ENCODE measurements at places on chromosomes 3 and 15. TPM values are rescaled to one million over a fixed set of nuclear protein-coding genes. Genes with fewer than 3 reads are reported as not detected.
A peak's percentile ranks its signal among the peaks of the same experiment; 100 is the strongest.

The SKOR1 gene
- not detected for total RNA-seq

- peak; percentile 29 for DNase-seq
Measured at GRCh38 chr3:98588065-98588464, 5.3 kb downstream of the CPOX start.

DNA sequence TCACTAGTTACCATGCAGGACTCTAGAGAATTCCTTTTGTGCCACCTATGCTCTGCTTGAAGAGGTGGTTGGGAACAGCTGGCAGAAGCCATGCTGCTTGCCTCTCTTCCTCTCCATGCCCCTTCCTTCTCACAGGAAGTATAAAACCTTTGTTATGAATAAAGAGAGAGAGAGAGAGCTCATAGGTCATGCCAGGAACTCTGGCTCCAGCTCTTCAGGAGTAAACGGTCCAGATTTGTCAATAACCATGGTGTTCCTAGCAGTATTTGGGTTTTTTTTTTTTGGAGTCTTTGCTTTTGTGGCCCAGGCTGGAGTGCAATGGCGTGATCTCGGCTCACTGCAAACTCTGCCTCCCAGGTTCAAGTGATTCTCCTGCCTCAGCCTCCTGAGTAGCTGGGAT is 97.7 kb upstream of the SLC4A7 start:
- DNase-seq, result no peak

DNA sequence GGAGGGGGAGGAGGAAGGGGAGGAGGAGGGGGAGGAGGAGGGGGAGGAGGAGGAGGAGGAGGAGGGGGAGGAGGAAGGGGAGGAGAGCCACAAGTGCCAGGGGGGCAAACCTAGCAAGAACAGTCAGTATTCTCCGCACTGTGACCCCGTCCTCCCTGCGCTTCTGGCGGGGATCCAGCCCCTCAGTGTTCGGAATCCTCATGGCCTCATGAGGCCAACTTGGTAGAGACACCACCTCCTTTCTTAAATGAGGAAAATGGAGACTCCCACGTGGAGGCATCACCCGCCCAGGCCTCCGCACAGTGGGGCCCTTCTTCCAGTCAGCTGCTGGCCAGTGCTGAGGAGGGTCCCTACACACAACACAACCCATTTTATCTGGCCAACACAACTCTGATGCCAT is 163.4 kb downstream of the XXYLT1 start:
- no peak for DNase-seq

The HGD gene
- not detected for total RNA-seq

DNA sequence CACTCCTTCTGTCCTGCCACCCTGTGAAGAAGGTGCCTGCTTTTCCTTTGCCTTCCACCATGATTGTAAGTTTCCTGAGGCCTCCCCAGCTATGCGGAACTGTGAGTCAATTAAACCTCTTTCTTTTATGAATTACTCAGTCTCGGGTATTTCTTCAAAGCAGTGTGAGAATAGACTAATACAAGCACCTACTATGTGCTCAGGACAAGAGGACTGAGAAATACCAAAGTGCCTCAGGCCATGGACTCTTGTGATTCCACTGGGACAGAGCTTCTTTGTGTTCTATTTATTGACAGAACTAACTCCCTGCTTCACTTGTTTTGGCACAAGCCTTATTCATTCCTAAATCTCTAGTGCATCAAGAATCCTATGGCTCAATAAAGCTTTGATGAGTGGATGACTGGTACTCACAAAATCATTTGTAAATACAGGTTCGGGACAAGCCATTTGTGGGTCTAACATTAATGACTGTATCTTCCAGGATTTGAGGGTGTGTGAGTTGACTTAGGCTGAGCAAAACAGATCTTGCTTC is 204.2 kb downstream of the PDCD6IP start:
- DNase-seq, result no peak

- DNase-seq, result no peak
Measured at GRCh38 chr3:77815467-77815866, 775.6 kb downstream of the ROBO2 start.

- DNase-seq, result no peak
Measured at GRCh38 chr15:59178151-59178695, 28.4 kb upstream of the LDHAL6B start.

DNA sequence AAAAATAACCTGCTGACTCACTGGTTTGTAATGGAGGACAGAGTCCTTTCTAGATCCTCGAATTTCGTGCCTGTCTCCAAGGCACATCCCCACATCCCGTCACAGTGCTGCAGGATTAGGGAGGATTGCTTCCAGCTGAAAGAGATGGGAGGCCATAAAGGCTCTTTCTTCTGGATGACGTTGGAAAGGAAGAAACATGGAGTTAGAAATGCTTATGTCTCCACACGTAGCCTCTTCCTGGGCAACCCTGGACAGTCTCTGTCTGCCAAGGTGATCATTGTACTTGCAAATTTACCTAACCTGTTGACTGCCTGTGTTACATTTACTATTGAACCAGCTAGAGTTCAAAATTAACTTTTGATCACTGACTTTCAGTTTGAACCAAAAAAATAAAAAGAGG is 27.6 kb upstream of the VILL start:
- DNase-seq, result no peak

The ST8SIA2 gene
- total RNA-seq, result not detected

GRCh38 chr3:27544372-27544865 is 60.2 kb upstream of the SLC4A7 start:
- DNase-seq, result peak; percentile 68

DNA sequence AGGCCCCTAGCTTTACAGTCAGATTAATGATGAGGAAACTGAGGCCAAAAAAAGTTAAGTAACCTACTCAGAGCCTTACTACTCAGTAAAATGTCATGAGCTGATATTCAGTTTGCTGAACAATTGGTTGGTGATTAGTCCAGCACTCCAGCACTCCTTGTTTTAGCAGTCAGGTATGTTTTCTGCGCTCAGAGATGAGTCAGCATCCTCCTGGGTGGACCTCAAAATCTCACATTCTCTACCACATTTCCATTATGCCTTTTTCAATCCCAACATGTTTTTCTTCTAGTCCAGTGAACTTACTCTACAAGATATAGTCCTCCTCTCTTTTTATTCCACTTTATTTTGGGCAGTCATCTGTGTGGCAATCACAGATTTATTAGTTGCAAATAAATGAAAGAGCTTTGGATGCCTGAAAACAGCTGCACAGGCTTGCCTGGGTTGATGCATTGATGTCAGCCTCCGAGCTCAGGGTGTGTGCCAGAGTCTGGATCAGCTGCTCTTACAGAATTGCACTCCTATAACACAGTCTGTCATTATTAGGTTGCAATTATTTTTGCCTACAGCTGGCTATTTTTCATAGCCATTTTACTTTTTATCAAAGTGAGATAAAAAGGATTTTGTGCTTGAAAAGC is 133.2 kb downstream of the ARPP21 start:
- no peak for DNase-seq
